Activated CD8-positive, alpha-beta T cell treated with anti-CD3 and anti-CD28 coated beads, Interleukin-2, amount 10 ng/mL, durations not matched to agents 7 days and 5 days (primary cell): ENCODE measurements at places on chromosomes 1 and 21.

DNA sequence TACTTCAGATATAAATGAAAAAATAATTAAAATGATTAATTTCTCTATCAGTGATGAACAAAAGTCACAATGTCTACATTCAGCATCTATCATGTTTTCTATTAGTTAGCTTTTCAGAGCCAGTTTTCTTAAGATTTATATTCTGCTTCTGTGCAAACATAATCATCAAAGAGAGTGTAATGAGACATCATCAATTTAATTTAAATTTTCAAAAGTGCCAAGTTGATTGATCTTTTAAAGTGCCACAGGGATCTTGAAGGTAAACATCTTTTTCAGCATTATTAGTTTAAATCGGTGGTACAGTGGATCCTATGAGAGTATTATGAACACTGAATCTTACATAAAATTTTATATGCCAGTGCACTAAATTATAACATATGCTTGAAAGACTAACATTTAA lies 1176.1 kb downstream of the PLA2G4A start:
- DNase-seq = no peak

- DNase-seq = no peak
Measured at GRCh38 chr1:104765085-104765484, 1015.4 kb downstream of the AMY1C start.

GRCh38 chr1:156482276-156482675 lies 18.3 kb downstream of the MEF2D start:
- DNase-seq = no peak

DNA sequence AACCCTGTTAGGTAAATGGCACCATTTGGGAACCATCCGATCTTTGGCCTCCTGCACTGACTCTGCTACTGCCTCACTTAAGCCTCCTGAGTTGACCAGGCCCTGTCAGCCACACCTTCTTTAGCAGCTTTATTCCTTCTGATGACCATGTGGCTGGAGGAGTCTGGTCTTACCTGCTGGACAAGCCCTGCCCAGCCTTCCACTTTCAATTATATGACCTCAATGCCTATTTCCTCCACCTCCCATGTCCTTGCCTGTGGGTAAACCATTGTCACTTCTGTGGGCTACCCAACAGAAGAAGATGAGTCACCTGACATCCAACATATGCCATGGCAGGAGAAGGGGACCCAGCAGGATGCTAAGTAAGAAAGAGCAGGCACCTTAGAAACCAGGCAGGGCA lies 393.8 kb downstream of the NTNG1 start:
- no peak for DNase-seq

- DNase-seq = peak; percentile 54
Measured at GRCh38 chr1:109624201-109625010, 4.8 kb downstream of the AMPD2 start.

- DNase-seq = no peak
Measured at GRCh38 chr1:170498876-170499275, 33.1 kb upstream of the GORAB start.

DNA sequence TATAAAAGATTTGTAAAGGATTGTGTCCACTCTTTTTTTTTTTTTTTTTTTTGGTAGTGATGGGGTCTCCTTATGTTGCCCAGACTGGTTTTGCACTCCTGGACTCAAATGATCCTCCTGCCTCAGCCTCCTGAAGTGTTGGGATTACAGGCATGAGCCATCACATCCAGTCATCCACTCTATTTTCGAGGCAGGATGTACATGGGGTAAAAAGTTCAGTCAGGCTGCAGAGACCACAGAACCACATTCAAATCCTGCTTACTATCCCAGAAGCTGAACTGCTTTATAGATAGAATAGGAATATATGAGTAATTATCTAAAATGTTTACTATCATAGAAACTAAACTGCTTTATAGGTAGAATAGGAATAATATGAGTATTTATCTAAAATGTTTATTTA lies 26.0 kb upstream of the KCNK2 start:
- no peak for DNase-seq

- DNase-seq = no peak
Measured at GRCh38 chr1:50846224-50846839, 113.7 kb downstream of the FAF1 start.

GRCh38 chr1:91450260-91450659 lies 45.6 kb upstream of the HFM1 start:
- no peak for DNase-seq

DNA sequence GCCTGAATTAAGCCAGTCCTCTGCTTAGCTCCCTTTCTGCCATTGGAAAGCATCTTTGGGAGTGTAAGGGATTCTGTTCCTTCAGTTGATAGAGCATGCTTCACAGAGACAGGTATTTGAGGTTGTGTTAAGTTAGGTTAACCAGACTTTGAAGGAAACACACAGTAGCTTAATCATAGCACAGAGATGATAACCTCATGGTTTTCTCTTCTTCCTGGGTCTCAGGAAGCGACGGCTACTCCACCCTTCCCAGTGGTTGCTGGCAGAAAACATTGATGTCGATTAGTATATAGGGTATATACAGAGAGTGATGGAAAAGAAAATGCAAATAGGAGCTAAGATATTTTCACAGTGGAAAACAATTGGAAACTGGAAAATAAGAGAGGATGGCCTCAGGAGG lies 42.0 kb downstream of the S1PR1 start:
- DNase-seq = no peak

DNA sequence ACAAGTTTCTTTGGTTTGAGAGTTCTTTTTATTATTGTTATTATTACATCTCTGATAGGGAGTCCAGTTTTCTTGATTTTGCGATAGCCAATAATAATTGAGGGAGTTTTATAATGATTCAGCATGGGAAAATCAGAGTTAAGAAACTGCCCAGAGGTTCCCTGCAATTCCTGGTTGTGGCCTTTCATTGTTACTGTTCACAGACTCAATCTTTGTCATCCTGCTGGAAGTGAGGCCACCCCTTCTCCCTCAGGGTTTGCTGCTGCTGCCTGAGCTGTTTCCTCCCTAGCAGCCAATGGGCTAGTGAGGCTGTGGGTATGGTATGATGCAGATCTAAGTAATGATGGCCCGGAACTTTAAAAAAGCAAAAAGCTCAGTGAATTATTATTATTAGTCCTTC lies 50.2 kb upstream of the TACSTD2 start:
- DNase-seq = no peak

DNA sequence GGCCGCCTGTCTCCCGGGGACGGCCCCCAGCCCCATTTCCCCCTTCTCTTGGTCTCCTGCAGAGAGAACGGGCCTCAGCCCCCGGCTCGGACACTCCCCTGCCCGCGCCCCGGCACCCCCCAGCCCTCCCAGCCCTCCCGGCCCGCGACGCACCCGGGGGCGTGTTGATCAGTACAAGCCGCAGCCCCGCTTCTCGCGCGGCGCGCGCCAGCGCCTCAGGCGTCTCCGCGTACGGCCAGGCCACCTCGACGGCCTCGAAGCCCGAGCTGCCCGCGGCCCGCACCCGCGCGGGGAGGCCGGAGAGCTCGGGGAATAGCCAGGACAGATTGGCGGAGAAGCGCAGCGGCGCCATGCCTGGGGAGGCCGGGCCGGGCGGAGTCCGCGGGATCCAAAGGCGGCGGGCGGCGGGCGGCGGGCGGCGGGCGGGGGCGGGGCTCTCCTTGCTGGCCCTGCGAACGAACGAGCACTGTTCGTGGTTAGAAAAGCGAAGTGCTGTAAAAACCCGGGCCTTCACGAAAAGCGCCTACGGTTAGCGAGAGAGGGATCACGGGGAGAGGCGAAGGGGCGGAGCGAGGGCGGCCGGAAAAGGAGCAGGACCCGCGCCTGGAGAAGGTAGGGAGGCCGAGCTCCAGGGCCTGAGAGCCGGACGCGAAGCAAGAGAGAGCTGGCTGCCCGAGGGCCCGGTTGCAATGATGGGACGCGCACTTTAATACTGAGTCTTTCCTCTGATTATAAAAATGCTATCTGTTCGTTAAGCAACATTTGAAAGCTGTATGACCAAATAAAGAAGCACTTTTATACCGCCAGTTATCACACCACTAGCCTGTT lies at the start of gene HYI:
TSS of gene HYI (minus strand) at position 490 of the 828 bp plus-strand sequence. CDS start at position 352, 138 bp downstream.
- DNase-seq = peak; percentile 77

GRCh38 chr1:39733161-39733560 lies 5.5 kb upstream of the PPIE start:
- DNase-seq = no peak

DNA sequence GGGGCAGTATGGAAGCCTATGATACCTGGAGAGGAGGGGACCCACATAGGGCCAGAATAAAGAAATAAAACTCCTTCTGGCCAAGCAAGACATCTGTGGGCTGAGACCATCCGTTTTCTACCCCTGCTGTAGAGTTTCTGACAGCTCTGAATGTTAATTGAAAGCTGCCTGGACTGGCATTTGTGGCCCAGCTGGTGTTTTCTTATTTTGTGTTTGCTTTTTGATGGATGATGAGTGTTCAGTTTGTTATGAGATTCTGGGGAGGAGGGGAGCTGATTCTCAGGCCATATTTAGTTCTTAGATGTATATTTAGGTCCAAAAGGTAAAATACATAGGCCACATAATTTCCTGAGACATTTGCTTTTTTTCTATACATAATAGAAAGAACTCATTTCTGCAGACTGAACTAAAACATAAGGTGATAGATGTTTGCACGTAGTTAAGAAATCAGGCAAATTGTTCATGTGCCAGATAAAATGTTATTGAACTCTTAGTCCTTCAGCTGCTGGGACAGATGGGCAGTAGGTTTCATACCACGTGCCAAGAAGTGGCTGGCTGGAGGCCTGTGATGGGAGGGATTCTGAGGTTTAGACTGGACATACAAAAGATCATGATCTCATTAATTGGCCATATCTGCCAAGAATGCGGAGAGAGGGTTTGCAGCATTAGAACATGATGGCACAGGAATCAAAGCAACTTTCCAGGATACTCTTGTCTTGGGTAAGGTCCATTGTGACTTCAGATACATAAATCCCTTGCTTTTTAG lies 54.1 kb downstream of the DSCAM start:
- no peak for DNase-seq

DNA sequence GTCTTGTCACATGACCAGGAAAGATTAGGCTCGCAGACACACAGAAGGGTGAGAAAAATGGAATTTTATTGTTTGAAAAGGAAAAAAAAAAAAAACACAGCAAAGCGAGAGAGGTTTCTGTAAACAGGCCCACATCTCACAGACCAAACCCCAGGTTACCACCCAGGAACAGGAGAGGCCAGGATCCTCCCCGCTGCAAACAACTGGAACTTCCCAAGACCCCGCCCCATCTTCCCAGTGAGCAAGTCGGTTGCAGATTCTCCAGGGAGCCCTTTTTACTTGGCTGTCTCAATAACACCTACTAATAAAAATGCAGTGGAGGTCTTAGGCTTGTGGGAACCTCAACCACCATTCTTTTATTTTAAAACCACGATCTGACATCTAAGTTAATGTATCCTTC lies 84.7 kb upstream of the ETS2 start:
- no peak for DNase-seq

GRCh38 chr1:177229781-177230180 lies 59.0 kb downstream of the BRINP2 start:
- DNase-seq = no peak

GRCh38 chr1:215146240-215146975 lies 63.9 kb downstream of the KCNK2 start:
- no peak for DNase-seq

- peak; percentile 45 for DNase-seq
Measured at GRCh38 chr1:923131-923990, at the start of gene SAMD11. SAMD11 (plus strand) TSS chr1:923923; CDS start chr1:924432, 509 bp downstream.

DNA sequence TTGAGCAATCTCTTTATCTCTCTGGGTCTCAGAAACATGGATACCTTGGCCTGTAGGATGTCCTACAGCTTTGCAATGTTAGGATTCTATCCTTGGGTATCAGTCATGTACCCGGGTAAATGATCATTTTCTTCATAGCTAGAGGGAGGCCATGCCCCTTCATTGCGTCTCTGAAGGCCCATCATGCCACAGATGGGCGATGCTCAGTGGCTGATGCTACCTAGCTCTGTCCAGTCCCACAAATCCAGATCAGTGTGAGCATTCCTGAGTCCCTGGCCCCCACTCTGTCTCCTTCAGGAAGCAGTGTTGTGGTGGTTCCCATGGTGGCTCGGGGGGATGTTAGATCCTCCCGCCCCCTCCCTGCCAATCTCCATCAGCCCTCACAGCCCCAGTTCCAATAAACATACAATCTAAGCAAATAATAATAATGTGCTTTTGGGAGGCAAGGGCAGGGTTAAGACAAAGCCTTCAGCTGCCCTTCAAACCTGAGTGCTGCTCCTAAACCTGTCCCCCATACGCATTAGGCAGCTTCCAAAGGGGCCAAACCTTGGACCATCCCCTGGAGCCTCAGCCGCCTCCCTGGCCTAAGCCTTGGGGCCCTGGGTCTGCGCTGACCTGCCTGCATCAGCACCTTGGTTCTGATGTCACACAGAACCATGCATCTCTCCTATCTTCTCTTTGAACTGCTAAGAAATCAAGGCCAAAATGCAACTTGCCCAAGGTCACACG lies 681 bp upstream of the GPR61 start:
- peak; percentile 13 for DNase-seq

- no peak for DNase-seq
Measured at GRCh38 chr21:14366998-14367397, 15.9 kb downstream of the HSPA13 start.

- no peak for DNase-seq
Measured at GRCh38 chr1:244306544-244306943, 145.2 kb downstream of the ADSS2 start.
